Dermis microvascular lymphatic vessel endothelial cell (primary cell): ENCODE measurements at places on chromosomes 7 and 10. TPM values are rescaled to one million over a fixed set of nuclear protein-coding genes. Genes with fewer than 3 reads are reported as not detected.

Gene VAX1
- not detected in 2 replicates for total RNA-seq

Gene EGFR
- 0.26 and 0.38 TPM in 2 replicates for total RNA-seq

Gene GPR15LG
- not detected in 2 replicates for total RNA-seq

Gene SPDYE5
- under 0.01 TPM in 1 of 2 replicates, not detected in the other for total RNA-seq

Gene LRRD1
- total RNA-seq: under 0.01 TPM in 2 replicates

Gene PDZD7
- total RNA-seq: 0.25 and 0.51 TPM in 2 replicates

Gene ELOVL3
- not detected in 2 replicates for total RNA-seq
